ENCODE measurements at places on chromosomes 5 and 9.
A peak's percentile ranks its signal among the peaks of the same experiment; 100 is the strongest.

- DNase-seq, result no peak
Measured at GRCh38 chr5:96193946-96194345, 232.3 kb upstream of the ELL2 start.

- no peak for DNase-seq
Measured at GRCh38 chr5:93782978-93783377, 41.6 kb upstream of the POU5F2 start.

DNA sequence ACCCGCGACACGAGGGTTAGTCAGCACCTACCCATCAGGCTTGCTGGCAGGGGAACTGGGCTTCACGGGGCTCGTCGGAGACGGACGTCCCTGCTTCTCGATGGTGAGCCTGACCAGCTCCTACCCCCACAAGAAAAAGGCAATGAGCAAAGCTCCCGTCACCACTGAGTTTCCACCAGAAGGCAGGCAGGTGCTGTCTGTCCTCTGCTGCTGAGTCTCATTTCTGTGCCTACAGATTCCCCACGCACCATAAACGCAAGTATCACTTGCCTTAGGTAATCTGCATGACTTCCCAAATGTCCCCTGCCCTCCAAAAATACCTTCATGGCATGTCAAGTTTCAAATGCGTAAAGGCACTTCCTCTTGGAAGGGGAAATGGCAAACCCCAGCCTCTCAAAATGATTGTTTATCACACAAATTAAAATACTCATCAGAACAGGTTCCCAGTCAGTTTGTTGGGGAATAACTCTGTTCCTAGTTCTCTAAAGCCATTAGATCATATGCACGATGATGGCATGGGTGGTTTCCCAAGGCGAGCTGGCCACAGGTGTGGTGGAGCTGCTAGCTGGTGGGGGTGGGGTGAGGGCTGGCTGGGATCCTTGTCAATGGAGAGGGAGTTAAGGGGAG, 85.0 kb downstream of the PRRT1B start:
- no peak for DNase-seq

GRCh38 chr9:21615446-21615845, 133.3 kb upstream of the IFNE start:
- peak; percentile 29 for DNase-seq

GRCh38 chr9:4069457-4070153, 230.3 kb downstream of the GLIS3 start:
- DNase-seq, result no peak

DNA sequence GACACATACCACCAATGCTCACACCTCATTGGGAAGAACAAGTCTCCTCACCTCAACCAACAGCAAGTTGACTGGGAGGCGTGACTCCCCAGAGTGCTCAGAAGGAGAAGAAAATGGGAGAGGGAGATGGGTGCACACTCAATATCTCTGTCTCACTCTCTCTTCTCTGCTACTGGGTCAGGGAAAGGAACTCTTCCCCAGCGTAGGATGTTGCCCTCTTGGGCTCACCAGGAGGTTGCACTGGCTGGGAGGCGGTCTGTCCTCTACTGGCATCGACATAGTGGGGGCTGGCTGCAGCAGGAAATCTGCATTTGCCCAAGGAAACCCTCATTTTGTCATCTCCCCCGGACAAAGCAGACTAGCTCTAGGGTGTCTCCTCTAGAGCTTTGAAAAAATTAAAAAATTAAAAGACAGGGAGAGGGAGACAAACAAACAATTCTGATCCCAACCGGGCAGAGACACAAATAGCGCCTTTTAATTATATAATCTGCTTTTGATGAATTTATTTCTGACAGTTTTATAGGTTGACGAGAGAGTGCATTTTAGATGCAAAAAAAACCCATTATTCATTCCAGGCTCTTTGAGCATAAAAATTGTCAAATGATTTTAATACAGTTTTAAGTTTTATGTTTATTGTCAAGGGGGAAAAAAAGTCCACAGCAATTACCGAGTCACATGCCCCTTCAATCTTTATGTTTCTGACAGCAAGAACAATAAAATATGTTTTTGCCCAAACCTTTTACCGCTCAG, 179.3 kb upstream of the MVB12B start:
- DNase-seq, result no peak

GRCh38 chr5:10689391-10690081, 71.5 kb downstream of the DAP start:
- peak; percentile 63 for DNase-seq

Data from astrocyte of the hippocampus (primary cell).